ENCODE measurements at places on chromosomes 3 and 15.

- no peak overlapping the region for H3K27ac ChIP-seq
- no peak for DNase-seq
- H3K4me3 ChIP-seq: no peak overlapping the region
- H3K36me3 ChIP-seq: no peaks in the 10 kb centered on the region
- H3K4me1 ChIP-seq: no peaks in the 10 kb centered on the region
Observed at GRCh38 chr3:50890688-50891344, 216.1 kb downstream of the DOCK3 start.

GRCh38 chr3:29559741-29560465, 279.0 kb downstream of the RBMS3 start:
- H3K27me3 ChIP-seq: no peaks in the 10 kb centered on the region
- no peak overlapping the region for H3K4me3 ChIP-seq
- H3K36me3 ChIP-seq: no peaks in the 10 kb centered on the region
- H3K4me1 ChIP-seq: no peaks in the 10 kb centered on the region
- H3K27ac ChIP-seq: no peak overlapping the region
- DNase-seq: no peak

DNA sequence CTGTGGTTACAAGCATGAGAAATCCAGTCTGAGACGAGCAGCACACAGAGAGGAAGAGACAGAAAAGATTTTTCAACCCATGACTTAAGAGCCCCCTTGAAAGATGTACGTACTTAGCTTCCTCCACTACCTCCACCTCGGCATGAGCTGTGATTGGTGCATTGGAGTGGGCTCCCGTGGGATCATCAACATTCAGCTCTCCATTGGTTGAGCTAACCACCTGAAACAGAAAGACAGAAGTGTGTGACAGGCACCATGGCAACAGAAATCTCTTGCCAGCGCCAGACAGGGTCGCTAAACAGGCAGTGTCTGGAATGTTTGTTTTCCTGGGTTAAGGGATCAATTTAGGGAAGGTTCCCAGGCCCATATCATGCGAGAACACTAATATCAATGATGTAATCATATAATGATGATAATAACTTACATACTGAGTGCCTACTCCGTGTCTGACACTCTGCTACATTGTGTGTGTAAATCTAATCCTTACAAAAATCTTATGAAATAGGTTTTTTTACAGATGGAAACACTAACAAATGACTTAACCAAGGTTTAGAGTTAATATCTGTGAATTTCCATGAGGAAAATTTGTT, 17.5 kb upstream of the PPIB start:
- no peak overlapping the region for H3K4me3 ChIP-seq
- H3K27ac ChIP-seq: no peak overlapping the region
- H3K27me3 ChIP-seq: no peaks in the 10 kb centered on the region
- no peak for DNase-seq

DNA sequence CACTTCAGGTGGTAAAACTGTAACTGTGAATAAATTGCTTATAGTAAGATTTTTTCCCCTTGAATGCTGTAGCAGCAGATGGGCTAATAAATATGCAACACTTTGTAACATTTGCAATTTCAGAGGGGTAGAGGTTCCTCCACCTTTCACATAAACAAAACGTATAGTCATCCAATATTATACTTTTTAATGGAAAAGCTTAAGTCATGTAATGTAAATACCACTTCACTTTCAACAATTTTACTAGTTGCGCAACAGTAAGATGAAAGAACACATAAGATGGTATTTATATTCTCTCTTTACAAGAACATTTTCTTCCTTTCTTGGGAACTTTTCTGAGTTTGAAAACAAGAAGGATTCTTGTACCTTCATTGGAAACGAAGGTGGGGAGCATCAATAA, 56.6 kb upstream of the FAM3D start:
- no peak overlapping the region for H3K27ac ChIP-seq
- H3K36me3 ChIP-seq: no peaks in the 10 kb centered on the region
- H3K4me3 ChIP-seq: no peak overlapping the region
- DNase-seq: no peak

GRCh38 chr15:41585127-41586047, 26.4 kb downstream of the TYRO3 start:
- peak overlapping the region; percentile 55 for H3K4me3 ChIP-seq
- peak; percentile 77 for DNase-seq
- H3K4me1 ChIP-seq: no peaks in the 10 kb centered on the region
- H3K36me3 ChIP-seq: no peaks in the 10 kb centered on the region

Data from Peyer's patch (tissue), 4 donors.